Activated CD8-positive, alpha-beta memory T cell treated with anti-CD3 and anti-CD28 coated beads for 36 hours (primary cell): ENCODE measurements at places on chromosomes 5 and 9. TPM values are rescaled to one million over a fixed set of nuclear protein-coding genes. Genes with fewer than 3 reads are reported as not detected.

Gene HARS2
- total RNA-seq, result 22.6 TPM

Gene CAMK4
- total RNA-seq, result 57.4 TPM

Gene ZER1
- 16.9 TPM for total RNA-seq

Gene TAF11L4
- not detected for total RNA-seq

Gene PCDHGA8
- not detected for total RNA-seq

Gene F12
- 12.0 TPM for total RNA-seq

Gene CNTNAP3
- not detected for total RNA-seq

Gene SLCO6A1
- total RNA-seq, result not detected
